ENCODE measurements at places on chromosomes 5 and 9.

DNA sequence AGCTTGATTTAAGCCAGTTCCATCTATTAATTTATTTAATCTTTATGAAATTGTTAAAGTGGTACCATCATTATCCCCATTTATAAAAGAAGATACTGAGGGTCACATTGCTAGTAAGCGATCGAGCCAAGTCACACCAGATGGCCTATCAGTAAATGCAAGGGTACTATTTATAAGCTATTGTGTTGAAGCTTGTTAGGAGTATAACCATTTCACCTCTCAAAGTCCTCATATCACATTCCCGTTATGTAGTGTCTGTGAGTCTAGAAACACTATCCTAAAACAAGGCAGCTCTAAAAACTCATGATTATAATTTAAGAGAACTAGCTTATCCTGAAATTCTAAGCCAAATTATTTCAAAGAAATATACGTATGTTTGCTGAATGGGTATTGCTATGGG lies 1161.8 kb downstream of the EFNA5 start:
- DNase-seq, result no peak

DNA sequence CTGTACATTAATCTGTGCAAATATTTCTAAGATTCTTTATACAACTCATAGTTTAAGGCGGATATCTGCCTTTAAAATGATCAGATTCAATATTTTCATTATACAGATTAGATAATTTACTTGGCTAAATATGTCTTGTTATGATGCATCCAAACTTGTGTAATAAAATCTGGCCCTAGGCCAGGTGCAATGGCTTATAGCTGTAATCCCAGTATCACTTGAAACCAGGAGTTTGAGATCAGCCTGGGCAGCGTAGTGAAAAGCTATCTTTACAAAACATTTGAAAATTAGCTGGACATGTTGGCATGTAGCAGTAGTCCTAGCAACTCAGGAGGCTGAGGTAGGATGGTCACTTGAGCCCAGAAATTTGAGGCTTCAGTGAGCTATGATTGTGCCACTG lies 2002.2 kb upstream of the ACO1 start:
- DNase-seq, result peak; percentile 0

- DNase-seq, result peak; percentile 27
These were observed 94.1 kb downstream of the CDC42SE2 start for GRCh38 chr5:131357739-131358561.

DNA sequence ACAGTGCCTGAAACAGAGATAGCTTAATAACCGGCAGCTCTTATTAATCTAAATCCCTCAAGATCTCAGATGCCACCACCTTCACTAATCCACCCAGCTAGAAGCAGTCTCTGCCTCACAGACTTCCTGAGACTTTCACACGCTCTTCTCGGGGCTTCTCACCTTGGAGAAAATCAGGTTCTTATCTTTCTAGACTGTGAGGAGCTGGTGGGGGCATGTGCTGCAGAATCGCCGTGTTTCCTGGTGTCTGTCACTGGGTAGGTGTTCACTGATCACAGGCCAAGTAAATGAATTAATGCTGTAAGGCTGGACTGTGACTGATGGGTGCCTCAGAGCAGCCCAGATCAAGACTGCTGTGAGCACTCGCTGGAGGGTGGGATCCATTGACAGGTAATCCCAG lies 101.7 kb downstream of the PSD2 start:
- no peak for DNase-seq

DNA sequence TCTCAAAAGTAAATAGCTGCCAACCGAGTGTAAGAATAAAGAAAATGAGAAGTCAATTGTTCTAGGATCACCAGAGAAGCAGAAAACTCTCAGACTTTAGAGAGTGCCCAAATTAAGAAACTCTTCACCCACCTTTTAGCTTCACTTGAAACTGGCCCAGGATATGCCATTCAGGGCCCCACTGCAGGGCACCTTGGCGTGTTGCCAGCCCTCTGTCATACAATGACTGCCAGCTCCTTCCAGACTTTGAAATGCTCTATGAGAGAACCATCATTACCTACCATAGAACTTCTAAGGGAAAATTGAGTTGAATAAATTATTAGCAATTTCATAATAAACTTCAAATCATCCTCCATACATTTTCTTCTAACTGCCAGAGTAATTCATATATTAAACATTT lies 240.5 kb downstream of the CETN3 start:
- DNase-seq, result no peak

GRCh38 chr5:31375999-31376720 lies 155.7 kb downstream of the DROSHA start:
- no peak for DNase-seq

DNA sequence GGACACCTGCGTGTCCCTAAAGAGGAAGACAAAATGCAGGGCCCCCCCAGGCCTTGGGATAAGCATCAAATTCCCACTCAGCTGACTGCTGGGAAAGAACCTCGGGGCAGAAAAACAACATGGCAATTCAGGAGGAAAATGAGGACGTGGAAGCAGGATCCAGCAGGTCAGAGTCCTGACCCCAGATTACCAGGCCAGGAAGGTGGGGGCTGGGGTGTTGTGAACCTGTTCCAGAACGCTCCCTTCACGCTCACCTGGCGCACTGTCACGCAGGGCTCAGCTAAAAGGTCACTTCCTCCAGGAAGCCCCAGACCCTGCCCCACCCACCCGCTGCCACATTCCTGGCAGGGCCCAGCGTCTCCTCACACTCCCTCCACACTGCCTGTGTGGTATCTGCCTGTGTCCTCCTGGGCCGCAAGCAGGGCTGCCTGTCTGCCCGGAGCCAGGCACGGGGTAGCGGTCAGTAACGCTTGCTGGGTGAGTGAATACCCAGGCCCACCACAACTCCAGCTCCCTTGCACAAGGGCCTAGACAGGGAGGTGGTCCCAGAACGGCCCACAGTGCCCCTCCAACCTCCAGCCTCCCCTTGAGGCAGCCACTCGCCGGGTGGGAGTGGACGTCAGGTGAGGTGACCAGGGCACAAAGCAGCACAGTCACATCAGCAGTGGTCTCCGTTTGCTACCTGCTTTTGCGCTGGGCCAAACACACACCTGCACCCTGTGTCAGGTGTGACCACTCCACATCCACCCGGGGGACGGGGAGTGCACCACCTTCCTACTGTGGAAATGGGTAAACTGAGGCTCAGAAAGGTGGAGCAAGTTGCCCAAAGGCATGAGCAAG lies 18.1 kb downstream of the VAV2 start:
- DNase-seq, result no peak

DNA sequence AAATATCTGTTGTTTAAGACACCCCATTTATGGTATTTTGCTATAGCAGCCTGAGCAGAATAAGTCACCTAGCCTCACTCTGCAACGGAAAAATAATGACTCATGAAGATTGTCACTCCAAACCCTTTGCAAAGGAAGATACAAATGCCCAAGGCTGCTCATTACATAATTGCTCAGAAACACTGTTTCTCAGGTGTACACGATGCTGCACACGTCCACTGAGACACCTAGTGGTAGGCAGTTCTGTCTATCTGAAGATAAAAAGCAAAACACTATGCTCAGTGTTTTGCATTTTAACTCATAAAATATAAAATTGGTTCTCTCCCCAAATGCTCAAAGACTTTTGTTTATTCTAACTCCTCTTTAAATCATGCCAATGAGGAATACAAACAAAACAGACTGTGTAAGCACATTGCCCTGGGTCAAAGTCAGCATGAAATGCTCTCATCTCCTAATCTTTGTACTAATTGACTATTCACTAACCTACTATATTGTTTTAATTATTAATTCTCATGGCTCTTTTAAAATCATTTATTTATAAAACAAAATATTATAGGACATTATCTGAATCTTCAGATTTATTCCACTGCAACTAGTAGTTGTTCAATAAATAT lies 7.7 kb upstream of the TSLP start:
- DNase-seq, result no peak

GRCh38 chr5:169011451-169011850 lies 289.5 kb downstream of the SLIT3 start:
- no peak for DNase-seq
